ENCODE measurements at places on chromosomes 4 and X.

- no peak for DNase-seq
Observed at GRCh38 chr4:80803337-80803736, 227.2 kb upstream of the BMP3 start.

DNA sequence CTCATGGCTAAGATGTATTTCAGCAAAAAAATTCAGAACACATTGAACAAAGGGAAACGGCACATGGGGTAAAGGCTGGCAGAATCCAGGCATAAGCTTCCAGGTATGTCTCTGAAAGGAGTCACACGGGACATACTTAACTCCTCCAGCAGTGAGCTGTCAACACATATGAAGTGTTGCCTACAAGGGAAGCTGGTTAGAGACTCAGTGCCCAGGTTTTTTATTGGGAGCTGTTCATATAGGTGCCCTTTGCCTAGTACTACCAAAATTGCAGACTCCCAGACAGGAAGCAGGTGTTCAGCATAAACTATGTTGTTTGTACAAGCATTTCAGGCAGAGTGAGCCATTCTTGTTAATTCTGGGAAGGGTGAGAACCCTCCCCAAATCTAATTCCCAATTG is 77.4 kb upstream of the PUDP start:
- DNase-seq, result peak; percentile 59

GRCh38 chr4:137664416-137664815 is 132.1 kb upstream of the PCDH18 start:
- DNase-seq, result no peak

DNA sequence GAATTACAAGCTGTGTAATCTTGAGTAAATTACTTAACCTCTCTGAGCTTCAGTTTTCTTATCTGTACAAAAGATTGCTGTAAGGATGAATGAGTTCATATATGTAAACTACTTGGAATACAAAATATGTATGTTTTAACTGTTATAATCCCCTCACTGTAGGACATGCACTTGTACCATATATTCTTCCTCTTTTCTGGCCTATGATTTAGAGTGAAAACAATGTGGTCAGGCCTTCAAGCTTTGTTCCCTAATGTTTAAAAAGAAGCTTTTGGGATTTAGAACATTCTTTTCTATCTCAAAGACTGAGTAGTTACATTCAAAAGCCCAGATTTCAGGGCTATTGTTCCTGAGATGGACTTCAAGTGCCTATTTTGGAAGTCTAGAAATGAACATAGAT is 26.7 kb upstream of the GPRIN3 start:
- no peak for DNase-seq

DNA sequence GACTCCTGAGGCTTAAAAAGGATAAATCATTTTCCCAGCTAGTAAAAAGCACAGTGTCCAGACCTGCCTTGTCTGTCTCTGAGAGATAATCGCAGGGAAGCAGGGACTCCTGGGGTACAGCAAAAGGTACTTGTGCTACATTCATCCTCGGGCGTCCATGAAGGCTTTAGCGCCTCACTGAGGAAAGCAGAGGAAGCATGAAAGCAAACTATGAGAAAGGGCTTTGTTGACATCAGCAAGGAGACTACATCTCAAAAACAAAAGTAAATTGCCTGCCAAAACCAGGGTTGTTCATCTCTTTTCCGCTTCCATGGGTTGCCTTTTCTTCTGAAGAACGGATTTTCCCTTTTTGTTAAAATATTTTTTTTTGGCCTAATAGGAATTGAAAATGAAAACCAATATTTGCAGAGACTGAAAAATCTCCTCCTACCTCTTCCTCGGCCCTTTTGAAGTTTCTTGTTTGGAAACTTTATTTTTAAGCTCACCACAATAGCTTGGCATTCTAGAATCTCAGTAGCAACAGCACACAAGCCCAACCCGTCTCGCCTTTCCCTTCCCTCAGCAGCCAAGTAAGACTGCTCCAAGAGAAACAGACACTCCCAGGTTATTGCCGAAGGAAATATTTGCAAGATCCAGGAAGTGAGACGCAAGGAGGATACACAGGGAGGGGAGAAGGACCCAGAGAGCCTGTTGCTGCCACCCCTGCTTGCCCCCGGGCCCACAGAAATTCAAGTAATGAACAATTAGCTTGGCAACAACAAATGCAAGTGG is 148.3 kb upstream of the DGKK start:
- DNase-seq, result no peak

- peak; percentile 53 for DNase-seq
Observed at GRCh38 chrX:129540068-129540653, at the start of gene OCRL. Gene OCRL (plus strand): TSS chrX:129540259. CDS start chrX:129540440, 181 bp downstream.

GRCh38 chr4:88802138-88802537 is 104.5 kb upstream of the NAP1L5 start:
- DNase-seq, result no peak

- no peak for DNase-seq
Observed at GRCh38 chr4:26531491-26532116, 41.3 kb upstream of the CCKAR start.

GRCh38 chr4:15912236-15912635 is 26.3 kb downstream of the FGFBP1 start:
- DNase-seq, result no peak

- no peak for DNase-seq
Observed at GRCh38 chr4:69951602-69952001, 13.9 kb downstream of the CSN2 start.

DNA sequence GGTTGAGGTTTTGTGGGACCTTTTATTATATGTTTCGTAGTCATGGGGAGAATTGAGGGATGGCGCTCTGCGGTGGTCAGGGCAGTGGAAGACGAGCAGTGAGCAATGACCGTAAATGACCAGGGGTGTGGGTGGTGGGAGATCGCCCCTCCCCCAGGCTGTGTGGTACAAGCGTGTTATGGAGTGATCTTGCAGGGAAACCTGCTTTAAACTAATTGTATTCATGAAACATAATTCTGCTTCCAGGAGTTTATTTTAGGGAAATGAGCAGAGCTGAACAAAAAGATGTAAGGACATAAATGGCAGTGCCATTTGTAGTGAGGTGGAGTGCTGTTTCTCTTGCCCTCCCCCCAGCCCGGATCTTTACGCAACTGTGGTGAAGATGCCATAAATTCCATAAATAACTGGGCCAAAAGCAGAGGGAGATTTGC is 20.2 kb downstream of the GYG2 start:
- no peak for DNase-seq

DNA sequence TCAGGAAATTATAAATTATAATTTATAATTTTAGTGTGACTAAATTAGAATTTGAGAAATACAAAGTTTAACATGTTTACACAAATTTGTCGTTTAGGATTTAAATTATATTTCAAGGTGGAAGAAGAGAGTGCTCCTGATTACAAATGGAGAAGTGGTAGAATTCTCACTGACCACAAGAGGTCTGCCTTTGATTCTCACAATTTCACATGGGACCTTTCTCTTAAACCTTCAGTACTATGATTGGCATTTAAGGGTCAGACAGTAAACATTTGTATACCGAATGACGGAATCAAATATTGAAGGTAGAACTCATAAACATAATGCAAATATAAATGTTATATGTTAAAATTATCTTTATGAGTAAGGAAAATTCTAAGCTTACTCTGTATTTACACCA is 171.7 kb downstream of the SLIT2 start:
- no peak for DNase-seq

- DNase-seq, result no peak
Observed at GRCh38 chrX:6163721-6164120, 64.9 kb downstream of the NLGN4X start.

- DNase-seq, result no peak
Observed at GRCh38 chr4:152719801-152720556, 40.2 kb upstream of the TMEM154 start.

DNA sequence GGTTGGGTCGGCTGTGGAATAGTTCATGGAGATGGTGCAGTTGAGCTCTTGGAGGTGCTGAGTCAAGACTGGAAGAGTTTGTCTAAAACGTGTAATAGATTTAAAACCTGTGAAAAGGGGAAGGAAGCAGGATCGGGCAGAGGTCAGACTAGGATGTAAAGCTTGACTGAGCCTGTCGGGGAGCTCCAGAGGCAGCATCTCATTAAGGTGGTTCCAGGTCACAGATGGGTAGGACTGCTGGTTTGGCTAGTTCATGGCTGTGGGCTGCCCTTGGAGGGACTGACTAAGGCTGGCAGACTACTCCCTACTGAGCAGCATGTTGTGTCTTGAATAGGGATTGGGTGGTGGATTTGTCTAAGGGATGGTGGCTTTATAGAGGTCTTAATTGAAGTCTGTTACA is 28.4 kb upstream of the WDR1 start:
- DNase-seq, result no peak

DNA sequence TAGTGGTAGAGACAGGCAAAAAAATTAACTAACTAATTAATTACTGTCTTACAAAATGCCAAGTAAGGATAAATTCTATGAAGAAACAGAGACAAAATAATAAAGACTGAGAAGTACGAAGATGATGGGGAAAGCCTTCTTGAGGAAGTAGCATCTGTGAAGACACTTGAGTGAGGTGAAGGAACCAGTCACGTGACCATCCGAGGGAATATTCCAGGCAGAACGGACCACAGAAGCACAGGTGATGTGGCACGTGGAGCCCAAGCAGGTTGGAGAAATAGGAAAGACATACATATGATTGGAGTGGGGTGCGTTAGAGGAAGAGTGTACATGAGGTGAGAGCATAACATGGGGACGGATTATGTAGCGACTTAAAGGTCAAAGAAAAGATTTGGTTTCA is 30.5 kb upstream of the SPP1 start:
- DNase-seq, result no peak

- no peak for DNase-seq
Observed at GRCh38 chr4:89492581-89493071, 185.0 kb upstream of the GPRIN3 start.

DNA sequence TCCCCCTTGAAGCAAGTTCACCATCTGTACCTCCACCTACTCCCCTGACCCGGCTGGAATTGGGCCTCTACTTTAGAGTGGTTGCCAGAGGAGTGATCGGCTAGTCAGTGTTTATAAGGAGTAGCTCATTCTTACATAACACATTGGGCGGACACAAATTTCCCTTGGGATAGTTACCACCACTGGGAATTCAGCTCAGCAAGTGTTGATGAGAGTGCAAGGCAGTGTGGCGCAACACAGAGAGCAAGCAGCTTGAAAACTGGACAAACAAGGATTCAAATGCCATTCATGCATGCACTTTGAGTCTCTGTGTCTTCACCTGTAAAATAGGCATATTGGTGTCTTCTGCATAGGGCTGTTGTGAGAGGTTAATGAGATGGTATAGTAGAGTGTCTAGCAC is 92.7 kb downstream of the STK32B start:
- DNase-seq, result no peak

DNA sequence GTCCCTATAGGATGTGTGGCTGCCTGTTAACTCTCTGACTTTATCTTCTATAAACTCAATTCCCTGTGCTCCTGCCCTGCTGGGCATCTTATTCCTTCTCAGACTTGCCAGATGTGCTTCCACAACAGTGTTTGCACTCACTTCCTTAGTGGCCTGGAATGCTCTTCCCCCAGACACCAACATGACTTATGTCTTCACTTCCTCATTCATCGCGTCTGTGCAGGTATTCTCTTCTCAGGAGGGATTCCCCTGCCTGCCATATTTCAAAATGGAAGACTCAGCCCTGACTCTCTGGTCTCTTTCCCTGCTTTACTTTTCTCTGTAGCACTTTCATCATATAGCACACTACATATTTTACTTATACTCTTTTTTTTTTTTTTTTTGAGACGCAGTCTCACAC is 344.0 kb downstream of the CENPC start:
- no peak for DNase-seq

DNA sequence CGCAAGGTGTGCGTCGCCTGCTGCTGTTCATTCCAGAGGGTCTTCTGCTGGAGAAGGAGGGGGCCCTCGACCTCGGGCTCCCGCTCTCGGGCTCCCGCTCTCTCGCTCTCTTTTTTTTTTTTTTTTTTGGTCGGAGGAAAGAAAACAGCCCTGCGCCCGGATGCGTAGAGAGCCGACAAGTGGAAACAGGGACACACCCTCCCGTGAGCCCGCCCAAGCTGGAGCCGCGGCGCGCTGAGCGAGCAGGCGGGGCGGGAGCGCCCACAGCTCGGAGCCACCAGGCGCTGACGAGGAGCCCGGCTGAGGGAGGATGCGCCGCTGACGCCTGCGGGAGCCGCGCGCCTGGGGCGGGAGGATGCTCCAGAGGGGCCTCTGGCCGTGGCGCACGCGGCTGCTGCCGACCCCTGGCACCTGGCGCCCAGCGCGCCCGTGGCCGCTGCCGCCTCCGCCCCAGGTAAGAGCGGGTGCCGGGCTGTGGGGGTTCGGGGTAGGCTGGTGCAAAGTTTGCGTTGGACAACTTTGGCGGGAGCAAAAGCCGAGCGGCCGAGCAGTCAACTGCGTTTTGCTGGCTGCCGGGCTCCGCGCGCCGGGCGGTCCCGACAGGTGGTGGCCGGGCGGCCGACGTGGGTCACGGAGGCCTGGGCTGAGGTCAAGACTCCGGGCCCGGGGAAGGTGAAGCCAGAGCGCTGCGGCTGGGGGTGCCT is at the start of gene MCUB:
MCUB (plus strand) TSS at position 264 of the 704 bp plus-strand sequence; CDS start at position 356, 92 bp downstream.
- peak; percentile 74 for DNase-seq

DNA sequence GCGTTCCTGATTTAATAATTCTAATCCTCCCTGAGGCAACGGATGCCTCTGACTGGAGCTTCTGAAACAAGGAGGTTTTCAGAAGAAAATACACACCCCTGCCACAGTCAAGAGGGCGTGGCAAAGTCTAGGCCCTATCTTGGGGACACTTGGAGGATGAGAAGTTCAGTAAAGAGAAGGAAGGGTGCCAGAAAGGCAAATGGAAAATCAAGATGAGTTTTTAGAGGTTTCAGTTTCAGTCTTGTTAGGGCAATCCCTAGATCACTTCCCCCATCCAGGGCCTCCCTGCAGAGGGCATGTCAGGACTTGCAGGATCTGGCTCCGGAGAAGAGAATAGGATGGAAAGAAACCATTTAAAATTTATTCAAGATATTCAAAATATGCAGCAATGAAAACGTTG is 28.5 kb upstream of the FGF2 start:
- DNase-seq, result no peak

DNA sequence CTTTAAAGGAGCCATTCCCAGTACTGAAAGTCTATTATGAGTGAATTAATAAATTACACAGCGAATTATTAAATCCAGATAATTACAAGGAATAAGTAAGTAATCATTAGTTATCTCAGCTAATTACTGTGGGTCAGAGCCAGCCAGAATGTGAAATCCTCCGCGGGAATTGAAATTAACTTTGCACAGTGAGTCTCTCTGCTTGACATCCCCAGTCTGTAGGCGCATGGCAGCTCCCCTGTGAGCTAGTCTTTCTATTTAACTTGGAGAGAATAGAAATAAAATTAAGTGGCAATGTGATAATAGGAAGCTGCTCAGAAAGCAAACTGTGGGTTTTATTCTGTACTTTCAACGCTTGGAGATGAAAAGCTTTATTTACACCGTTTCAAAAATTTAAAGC is 7.2 kb downstream of the POU4F2 start:
- DNase-seq, result no peak

DNA sequence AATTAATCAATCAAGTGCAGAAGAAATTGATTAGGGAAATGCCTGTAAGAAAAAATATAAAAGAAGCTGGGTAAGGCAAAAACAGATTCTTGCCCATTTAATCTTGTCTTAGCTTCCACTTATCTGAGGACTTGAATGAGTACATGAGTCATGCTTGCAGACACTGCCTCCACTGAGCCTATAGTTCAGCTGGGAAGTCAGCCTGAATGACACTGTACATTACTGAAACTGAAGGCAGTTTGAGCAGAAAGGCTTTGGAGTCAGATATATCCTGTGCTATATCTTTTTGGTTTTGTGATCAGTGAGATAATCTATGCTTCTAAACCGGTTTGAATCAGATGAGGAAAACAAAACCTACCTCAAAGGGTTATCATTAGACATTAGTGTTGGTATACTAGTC is 61.3 kb downstream of the NUDT11 start:
- DNase-seq, result no peak

- no peak for DNase-seq
Observed at GRCh38 chr4:55613621-55614020, 21.6 kb upstream of the PDCL2 start.

GRCh38 chrX:120514236-120514635 is 45.1 kb upstream of the LAMP2 start:
- DNase-seq, result no peak

Measured in NCI-H2081 (cell line).